ENCODE measurements at places on chromosomes 7 and 10.
A peak's percentile ranks its signal among the peaks of the same experiment; 100 is the strongest.

DNA sequence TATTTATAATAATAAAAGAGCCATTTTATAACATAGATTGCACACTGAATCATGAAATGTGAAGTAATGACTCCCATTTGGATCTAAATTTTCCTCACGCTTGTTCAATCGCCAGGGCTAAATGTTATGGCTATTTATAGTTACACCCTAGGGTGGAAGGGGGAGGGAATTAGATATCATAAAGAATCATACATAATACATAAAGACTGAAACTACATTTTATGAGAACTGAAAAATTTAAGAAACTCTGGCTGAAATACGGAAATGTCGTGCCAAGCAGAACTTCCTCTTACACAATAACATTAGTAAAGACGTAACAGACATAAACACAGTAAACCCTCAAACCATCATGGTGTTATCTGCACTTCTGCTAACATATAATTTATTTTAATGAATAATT lies 327.5 kb upstream of the PHF14 start:
- DNase-seq: no peak

- no peak for DNase-seq
Observed at GRCh38 chr10:52056291-52056690, 257.8 kb upstream of the DKK1 start.

DNA sequence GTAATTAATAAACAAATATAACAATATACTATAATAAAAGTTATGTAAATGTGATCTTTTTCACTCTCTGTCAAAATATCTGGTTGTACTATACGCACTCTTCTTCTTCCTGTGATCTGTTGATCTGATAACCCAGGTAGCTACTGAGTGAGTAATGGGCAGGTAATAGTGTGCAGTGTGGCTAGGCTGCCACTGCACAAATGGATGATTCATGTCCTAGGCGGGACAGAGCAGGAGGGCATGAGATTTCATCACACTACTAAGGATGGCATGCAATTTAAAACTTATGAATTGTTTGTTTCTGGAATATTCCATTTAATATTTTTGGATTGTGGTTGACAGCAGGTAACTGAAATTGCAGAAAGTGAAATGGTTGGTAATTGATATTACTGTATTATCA lies 44.5 kb downstream of the TAS2R16 start:
- no peak for DNase-seq

GRCh38 chr7:28296571-28297483 lies 115.5 kb upstream of the CREB5 start:
- DNase-seq: peak; percentile 35

GRCh38 chr7:155276800-155277375 lies 20.8 kb upstream of the INSIG1 start:
- DNase-seq: no peak
